GM18507 (cell line): ENCODE measurements at places on chromosomes 6 and 20.

DNA sequence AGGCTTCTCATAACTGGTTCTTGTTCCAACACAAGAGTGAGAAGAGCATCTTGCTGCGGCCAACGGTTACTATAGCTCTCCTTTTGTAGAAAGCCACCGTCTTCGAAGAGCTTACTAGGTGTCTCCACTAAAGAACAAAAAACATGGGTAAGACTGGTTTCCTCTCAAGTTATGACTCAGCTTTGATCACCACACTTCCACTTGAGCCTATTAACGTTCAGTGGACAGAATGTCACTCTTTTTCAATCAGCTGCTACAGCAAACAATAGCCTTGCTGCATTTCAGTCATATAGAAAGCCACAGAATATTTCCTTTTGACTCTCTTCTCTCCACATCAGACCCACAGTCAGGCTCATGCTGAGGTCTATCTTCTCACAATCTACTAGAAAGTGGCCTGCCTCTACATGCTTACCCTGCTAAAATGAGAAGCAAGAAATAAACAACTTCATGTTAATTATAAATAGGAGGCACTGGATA, 243.5 kb upstream of the PREP start:
- DNase-seq, result peak; percentile 46

- no peak for DNase-seq
These were observed 12.5 kb upstream of the THBD start for GRCh38 chr20:23061734-23062561.

DNA sequence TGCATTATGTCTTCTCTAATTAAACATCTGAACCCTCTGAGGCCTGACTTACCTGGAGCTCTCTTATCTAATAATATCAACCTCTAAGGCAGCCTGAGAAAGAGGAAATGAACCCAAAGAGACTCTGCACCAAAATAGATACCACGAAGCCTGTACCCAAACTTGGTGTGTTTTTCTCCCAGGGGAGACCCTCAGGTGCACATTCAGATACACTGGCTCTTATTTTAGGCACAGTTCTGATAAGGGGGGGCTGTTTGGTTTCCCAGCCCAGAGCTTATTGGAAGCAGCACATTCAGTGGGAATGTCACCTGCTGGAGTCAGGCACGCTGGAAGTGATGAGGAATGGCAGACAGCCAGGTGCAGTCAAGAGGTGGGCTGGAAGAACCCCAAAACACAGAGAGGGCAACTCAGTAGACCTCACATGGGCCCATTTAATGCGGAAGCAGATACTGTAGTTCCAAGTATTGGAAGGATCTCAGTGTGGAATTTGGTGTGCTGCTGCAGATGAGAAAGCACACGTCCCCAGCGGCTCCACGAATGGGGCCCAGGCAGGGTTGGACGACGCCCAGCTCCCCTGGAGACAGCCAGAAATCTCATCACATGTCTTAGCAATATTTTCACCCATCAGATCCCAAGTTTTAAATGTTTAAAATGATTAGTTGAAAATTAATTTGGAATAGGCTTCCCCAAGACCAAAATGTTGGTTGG, 9.7 kb upstream of the CCR6 start:
- no peak for DNase-seq

GRCh38 chr6:75484535-75484934, 9.1 kb downstream of the FILIP1 start:
- no peak for DNase-seq

DNA sequence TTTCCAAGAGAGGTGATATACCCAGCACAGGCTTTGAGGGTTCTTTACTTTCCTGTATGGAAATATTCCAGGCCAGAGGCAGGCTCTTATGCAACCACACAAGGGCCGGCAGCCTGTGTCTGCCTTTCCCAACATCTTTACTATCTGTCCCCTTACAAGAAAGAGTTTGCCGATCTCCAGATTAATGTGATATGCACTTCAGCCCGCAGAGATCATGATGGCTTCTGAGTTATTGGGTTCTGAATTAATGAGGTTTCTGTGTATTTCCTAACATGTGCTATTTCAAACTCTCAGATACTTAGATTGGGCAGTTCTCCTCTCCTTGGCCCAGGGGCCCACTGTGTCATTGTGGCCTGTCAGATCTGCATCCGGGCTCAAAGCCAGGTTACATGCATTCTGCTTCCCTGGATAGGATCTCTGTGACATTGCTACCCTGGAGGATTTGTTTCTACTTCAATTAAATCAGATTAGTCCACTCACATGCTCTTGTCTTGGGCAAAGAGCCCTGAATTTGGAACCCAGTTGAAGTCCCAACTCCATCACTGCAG, 56.6 kb downstream of the TGM2 start:
- DNase-seq, result no peak

GRCh38 chr20:19990850-19991249, 26.3 kb upstream of the NAA20 start:
- DNase-seq, result no peak
